ENCODE measurements at places on chromosomes 7 and 10.
A peak's percentile ranks its signal among the peaks of the same experiment; 100 is the strongest.

GRCh38 chr7:105932835-105933477 lies 30.1 kb upstream of the CDHR3 start:
- no peak for DNase-seq

DNA sequence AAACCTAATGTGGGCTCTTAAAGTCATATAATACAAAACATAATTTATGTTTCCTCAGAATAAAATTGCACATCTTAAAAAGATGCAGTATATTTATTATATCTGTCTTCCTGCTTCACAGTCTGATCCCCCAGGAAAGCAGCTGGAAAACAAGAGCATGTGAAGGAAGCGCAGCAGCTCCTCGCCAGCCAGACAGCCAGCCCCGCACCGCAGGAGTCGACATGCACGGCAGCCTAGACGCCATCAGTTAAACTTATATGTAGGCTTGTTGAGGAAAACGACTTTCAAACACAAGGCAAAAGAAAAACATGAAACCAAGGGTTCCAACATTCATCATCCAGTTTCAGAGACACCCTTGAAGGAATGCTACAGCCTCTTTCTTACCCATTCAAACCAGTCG lies 59.0 kb downstream of the PAXIP1 start:
- DNase-seq: no peak

DNA sequence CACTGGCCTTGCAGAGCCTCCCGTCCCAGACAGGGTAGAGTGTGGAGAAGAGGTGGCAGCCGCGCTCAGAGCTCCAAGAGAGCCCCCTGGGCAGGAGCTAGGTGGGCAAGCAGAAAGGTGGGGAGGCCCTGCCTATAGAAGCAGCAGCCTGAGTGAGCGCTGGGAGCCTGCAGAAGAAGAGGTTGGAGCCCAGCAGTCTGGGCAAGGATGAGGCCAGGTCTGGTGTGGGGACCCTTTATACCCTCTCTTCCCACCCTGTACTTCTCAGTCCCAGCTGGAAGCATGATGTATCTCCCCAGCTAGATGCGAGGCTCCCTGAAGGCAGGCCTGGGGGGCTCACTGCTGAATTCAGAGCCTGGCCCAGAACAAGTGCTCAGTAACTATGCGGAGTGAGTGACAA lies 44.5 kb upstream of the ZMIZ1 start:
- DNase-seq: no peak

DNA sequence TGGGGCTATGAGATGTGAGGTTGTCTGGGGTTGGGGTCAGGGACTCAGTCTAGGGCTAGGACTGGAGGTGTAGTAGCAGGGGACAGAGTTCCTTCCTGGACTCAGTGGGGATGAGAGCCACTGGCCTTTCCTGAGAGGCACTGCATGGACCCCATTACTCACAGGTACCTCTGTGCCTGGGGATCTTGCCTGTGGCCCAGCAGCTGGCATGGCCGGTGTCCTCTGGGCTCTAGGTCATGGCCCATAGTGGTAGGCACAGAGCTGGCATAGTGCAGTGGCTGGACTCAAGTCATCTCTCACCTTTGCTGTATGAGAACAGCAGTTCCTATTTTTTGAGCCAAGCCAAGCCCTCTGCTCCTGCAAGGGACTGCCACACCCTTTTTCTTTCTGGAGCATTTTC lies 51.9 kb downstream of the NEURL1 start:
- no peak for DNase-seq

- no peak for DNase-seq
Observed at GRCh38 chr7:19121977-19122588, 4.6 kb upstream of the TWIST1 start.

DNA sequence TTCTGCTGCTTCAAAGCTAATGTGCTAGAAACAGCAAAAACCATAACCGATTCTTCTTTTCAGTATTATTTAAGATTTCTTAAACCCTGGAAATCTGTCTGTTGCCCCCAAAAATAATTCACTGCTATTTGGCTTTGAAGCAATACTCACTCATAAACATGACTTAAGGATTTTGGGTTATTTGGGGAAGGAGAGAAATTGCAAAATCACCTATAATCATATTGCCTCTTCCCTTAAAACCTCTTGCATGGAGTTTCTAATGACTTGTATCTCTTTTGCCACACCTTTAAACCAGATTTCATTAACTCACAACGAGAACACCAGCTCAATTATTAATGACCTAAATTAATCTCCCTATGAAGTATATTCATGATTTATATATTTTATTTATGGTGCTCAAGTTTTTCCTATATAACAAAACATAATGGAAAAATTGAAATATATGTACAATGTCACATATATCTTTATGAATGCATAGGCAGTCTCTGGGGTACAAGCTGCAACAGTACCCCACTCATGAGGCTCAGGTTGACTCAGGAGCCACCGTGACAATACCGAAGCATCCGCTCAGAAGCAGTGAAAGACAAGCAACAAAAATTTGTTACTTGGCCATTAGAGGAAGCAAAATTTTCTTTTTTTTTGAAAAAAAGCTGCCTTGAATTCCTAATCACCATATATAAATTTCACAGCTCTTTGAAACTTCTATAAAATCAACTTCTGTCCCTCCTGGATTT lies 3.0 kb downstream of the NAMPT start:
- no peak for DNase-seq

DNA sequence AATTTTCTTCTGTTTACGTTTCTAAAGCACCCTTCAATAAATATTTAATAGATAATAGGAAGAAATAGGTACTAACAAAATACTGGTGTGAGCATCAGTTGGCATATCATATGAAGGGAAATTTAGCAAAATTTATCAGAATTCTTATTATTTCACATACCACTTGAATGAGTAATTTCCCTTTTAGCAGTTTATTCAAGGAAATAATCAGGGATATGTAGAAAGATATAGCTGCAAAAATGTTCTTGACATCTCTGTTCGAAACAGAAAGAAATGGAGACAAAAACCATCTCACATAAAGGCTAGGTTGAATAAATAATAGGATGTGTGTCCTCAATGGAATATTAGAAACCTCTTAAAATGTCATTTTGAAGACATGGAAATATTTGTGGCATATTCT lies 35.8 kb upstream of the PIP4K2A start:
- DNase-seq: no peak

- DNase-seq: peak; percentile 53
Observed at GRCh38 chr10:32957341-32958084, 517 bp downstream of the ITGB1 start.

Data from stimulated activated CD4-positive, alpha-beta T cell treated with anti-CD3 and anti-CD28 coated beads, Interleukin-2, amount 100 ng/mL, for 24 hours (primary cell).